ENCODE measurements at places on chromosomes 11 and 22.

DNA sequence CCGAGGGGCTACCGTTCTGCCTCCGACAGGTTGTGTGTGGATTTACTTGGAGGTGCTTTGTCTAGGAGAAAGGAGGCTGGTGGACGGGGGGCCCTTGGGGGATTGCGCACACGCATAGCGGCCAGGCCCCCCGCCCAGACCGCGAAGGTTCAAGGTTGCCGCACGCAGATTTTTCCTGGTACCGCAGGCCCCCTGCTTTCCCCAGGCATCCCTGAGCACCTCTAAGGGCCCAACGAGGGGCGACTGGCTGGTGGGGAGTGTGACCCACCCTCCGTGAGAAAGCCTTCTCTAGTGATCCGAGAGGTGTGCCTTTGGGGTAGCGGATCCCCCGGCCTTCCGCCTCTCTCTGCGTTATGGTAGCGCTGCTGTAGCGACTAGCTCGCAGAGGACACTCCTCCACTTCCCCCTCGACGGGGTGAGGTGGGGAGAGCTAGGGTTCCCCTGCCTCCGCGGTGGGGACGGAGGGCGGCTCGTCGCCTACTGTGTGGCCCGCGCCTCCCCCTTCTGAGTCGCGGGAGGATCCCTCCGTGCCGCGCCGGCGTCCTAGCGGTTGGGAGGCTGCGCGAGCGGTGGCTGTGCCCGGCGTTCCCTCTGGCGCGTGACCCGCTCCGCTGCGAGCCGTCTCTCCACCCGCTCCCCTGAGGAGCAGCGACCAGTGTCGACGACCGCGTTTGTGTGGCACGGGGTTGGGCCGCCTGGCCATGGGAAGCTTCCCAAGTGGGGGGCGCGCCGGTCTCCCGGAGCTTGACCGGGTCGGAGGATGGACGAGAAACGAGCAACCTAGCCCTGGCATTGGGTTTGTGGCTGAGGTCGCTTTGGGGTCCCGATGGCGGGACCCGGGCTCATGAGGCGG, 3900.0 kb upstream of the OR11H1 start:
- DNase-seq: no peak

GRCh38 chr22:18987765-18988164, 51.7 kb upstream of the PRODH start:
- DNase-seq: peak; percentile 28

DNA sequence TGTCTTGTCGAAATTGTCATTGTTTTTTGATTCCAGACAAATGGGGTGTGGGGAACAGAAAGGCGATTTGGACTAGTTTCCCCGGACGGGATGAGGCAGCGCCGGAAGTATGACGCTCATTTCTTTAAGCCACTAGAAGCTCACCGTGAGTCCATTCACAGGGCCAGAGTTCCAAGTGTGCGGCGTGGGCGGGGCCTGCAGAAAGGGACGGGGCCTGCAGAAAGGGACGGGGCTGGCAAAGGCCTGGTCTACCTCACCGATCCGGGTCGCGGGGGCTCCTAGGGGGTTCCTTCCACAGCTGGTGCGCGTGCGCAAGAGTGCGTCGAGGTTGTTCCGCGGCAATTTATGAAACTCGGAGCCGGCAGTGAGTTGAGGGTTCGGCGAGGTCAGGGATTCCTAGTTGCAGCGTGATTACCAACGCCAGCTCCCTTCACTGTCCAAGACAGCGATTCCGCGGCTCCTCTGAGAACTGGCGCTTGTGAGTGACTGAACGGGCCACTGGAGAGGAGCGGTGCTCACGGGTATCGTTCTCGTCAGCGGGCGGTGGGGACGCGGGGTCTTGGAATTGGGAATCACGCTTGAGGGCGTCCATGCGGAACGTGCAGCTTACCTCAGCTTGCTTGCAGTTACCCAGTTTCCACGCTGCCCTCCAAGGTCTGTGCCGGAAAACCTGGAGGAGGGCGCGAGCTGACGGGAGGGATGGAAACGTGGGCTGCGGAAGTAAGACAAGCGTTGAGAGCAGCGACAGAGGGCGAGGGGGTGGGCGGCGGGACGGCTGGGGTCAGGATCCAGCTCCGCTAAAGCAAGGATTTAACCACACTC, at the start of gene ZNF215:
ZNF215 (plus strand) TSS at position 219 of the 822 bp plus-strand sequence. CDS start 5,847 bp downstream, outside the sequence.
- DNase-seq: peak; percentile 71

DNA sequence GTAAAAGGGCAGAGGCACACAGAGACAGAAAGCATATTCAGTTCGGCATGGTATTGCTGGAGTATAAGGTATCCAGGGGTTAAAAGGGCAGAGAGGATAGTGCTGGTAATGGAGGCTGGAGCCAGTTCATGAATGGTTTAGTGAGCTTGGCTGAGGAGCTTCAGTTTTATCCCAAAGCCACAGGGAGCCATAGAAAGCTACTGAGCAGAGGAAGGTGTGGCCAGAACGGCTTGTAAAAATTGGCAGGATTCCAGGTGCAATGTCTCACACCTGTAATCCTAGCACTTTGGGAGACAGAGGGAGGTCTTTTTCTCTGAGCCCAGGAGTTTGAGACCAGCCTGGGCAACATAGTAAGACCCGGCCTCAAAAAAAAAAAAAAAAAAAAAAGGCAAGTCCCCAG, 186.1 kb downstream of the MYO18B start:
- DNase-seq: no peak

GRCh38 chr11:3837793-3838192, 3.0 kb downstream of the RHOG start:
- peak; percentile 86 for DNase-seq

- DNase-seq: no peak
Measured at GRCh38 chr11:11407763-11408084, 54.7 kb upstream of the CSNK2A3 start.

DNA sequence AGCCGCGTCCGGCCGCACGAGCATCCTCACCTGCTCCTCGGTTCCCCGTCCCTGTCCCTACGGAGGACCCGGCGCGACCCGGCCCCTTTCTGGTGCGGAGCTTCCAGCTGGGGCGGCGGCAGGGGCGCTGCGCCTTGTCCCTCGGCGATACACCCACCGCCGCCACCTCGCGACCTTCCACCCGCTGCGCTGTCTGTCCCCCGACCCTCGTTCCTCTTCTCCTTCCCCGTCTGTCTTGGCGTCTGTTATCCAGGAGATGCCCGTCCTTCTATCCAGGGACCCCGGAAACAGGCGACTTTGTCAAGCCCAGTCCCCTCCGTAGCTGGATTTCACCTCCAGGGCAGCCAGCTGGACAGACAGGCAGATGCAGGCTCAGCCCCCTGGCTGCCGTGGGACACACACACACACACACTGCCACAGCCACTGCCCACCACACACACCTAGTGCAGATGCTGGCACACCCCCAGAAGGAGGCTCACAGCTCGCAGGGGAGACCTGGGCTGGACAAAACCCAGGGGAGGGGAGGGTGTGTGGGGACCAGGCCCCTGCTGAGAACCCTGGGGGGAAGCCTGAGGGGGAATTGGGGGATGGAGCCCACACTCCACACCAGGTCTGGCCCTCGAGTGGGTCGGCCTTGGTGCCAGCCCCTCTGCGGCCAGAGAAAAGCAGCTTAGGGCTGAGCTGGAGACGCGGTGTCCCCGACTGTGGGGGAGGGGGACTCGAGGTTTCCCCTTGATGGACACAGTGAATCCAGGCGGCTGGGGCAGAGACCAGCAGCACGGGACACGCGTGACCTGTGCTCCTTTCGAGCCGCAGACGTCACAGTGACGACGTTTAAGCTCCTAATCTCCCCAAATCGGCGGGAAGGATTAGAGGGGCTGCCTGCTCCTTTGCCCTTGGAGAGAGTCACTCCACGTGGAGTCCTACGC, 788 bp downstream of the DRD4 start:
- DNase-seq: no peak

DNA sequence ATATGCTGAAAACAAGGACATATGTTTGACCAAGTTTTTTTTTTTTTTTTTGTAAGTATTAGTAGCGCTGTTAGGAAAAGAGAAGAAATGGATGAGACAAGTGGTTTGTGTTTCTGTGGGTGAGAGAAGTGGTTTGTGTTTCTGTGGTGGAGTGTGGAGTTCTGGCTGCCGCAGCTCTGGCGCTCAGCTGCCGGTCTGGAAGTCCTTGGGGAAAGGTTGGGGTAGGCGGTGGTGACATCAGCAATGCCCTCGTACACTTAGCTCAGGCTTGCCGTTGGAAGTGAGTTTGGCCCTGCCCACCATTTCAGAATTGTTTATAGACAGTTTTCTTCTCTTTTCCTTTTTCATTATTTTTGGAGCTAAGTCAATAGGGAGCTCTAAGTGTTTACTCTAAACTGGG, 116.6 kb downstream of the TBC1D22A start:
- DNase-seq: peak; percentile 78

DNA sequence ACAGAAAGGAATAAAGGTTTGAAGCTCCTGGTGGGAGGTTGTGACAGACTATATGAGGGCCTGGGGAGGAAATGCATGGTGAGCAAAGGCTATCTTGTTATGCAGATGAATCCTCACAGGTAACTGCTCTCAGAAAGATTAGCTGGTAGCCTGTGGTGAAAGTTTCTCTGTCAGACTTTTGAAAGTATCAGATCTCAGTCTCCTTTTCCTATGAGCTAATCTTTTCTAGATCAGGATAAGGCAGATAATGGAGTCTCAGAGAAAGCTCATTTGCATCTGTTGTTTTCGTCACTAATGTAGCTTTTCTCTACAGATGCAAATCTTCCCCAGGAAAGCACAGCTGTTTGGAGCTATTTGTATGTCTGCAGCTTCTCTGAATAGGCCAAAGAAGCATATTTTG, 21.0 kb upstream of the OR6X1 start:
- DNase-seq: no peak

DNA sequence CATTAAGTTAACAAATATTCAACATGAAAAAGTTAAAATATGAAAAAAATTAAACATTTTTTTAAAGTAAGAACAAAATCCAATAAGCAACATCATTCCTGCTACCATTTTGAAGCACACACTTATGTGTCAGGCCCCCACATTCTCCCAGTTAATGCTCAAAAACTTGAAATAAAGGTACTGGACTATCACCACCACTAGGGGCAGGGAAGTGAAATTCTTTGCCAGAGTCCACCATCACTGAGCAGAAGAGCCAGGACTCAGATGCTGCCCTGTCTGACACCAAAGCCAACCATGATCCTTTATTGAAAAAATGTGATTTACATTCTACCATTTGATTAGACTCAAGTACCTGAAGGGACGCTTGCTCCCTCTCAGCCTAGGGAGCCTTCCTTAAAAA, 39.1 kb downstream of the PITPNB start:
- peak; percentile 47 for DNase-seq

- no peak for DNase-seq
Measured at GRCh38 chr11:9855579-9856287, 191.9 kb downstream of the SWAP70 start.

DNA sequence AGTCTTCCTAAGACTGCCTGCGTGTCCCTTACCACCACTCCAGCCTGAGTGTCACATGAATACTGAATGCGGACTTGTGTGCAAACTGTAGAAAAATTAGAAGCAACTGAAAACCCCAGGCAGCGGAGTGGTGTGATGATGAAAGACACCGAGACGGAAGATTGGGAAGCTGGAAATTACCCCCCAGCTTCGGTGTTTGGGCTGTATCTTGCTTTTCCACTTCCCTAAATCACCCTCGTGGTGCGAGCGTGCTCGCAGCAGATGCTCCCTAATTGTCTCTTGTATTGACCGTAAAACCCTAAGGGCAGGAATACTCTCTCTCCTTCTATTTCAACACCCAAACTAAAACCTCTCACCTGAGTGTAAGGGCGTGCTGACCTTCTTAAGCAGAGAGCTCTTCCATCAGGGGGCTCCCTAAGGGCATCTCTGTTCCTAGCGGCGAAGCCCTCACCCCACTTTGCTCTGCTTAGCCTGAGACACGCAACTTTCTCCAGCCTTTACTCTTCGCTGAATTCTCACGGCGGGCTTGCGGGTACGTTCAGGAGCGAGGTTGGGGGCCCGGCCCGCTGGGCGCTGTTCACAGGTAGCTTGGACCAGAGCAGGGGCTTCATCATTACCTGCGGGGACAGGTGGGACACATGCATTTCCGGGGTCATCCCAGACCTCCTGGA, 62.4 kb downstream of the CRYBB2 start:
- DNase-seq: peak; percentile 18

DNA sequence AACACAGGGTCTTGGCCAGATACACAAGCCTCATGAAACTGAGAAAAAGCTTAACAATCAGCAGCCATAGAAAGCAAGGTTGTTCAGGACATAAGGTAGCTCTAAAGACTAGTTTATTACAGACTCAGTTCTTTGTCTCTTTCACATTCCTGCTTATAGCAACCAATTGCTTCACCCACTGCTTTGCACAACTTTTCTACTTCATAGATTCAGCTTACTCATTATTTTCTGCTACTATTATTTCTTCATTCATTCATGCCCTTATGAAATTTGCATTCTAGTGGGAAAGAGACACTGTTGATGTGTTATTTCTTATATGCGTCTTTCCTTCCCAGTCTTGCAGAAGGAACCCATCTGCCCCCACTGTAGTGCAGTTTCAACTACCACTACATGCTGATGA, 4.7 kb downstream of the CCDC34 start:
- DNase-seq: peak; percentile 40

- no peak for DNase-seq
Measured at GRCh38 chr11:3644817-3645235, at the start of gene ART1. Gene ART1 (plus strand): TSS chr11:3645128. CDS start chr11:3659214, 14,086 bp downstream.
